ENCODE measurements at places on chromosomes 5 and 9.

- H3K4me3 ChIP-seq, result no peak overlapping the region
- no peak for DNase-seq
- H3K4me1 ChIP-seq, result peaks cover 17% of the 10 kb centered on the region
Observed at GRCh38 chr9:134433909-134434882, 107.9 kb downstream of the RXRA start.

- H3K27me3 ChIP-seq, result no peaks in the 10 kb centered on the region
- no peak overlapping the region for H3K4me3 ChIP-seq
- peaks cover 4% of the 10 kb centered on the region for H3K4me1 ChIP-seq
- DNase-seq, result no peak
- no peak overlapping the region for H3K27ac ChIP-seq
- no peaks in the 10 kb centered on the region for H3K36me3 ChIP-seq
Observed at GRCh38 chr5:80713631-80714030, 58.8 kb upstream of the DHFR start.

GRCh38 chr9:137951597-137952490 is 74.3 kb downstream of the CACNA1B start:
- H3K4me1 ChIP-seq, result no peaks in the 10 kb centered on the region
- no peaks in the 10 kb centered on the region for H3K36me3 ChIP-seq
- H3K27ac ChIP-seq, result no peak overlapping the region
- no peak overlapping the region for H3K4me3 ChIP-seq

GRCh38 chr9:127937056-127937387 is 632 bp downstream of the DPM2 start:
- DNase-seq, result no peak
- H3K27ac ChIP-seq, result peak overlapping the region; percentile 53
- H3K4me3 ChIP-seq, result peak overlapping the region; percentile 87
- H3K36me3 ChIP-seq, result peaks cover 11% of the 10 kb centered on the region
- H3K27me3 ChIP-seq, result no peaks in the 10 kb centered on the region

- H3K36me3 ChIP-seq, result peaks cover 47% of the 10 kb centered on the region
- peaks cover 15% of the 10 kb centered on the region for H3K4me1 ChIP-seq
Observed at GRCh38 chr5:171388816-171389168, 1.1 kb downstream of the NPM1 start.

GRCh38 chr5:126778675-126779403 is 1.9 kb downstream of the LMNB1 start:
- H3K36me3 ChIP-seq, result no peaks in the 10 kb centered on the region
- no peak for DNase-seq
- no peaks in the 10 kb centered on the region for H3K27me3 ChIP-seq
- H3K4me3 ChIP-seq, result peak overlapping the region; percentile 99

Data from A673 (cell line).